ENCODE measurements at places on chromosomes 6 and 20. TPM values are rescaled to one million over a fixed set of nuclear protein-coding genes. Genes with fewer than 3 reads are reported as not detected.
A peak's percentile ranks its signal among the peaks of the same experiment; 100 is the strongest.

DNA sequence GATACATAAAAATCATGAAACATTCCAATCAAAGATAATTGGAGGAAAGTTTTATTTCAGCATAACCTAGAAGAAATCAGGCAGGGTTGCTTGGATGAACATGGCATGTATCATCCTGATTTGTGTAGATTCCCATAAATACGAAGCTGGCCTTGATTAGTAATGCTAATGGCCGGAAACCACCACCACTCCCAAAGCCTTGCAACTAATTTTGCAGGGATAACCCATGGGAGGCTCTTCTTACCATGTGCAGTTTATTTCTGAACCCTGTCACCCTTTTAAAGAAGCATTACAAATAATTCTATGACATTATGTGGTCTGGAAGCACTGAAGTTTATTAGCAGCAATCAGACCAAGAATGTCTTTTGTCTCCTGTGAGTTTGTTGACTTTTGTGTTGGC, 80.8 kb downstream of the AIG1 start:
- DNase-seq: peak; percentile 92

DNA sequence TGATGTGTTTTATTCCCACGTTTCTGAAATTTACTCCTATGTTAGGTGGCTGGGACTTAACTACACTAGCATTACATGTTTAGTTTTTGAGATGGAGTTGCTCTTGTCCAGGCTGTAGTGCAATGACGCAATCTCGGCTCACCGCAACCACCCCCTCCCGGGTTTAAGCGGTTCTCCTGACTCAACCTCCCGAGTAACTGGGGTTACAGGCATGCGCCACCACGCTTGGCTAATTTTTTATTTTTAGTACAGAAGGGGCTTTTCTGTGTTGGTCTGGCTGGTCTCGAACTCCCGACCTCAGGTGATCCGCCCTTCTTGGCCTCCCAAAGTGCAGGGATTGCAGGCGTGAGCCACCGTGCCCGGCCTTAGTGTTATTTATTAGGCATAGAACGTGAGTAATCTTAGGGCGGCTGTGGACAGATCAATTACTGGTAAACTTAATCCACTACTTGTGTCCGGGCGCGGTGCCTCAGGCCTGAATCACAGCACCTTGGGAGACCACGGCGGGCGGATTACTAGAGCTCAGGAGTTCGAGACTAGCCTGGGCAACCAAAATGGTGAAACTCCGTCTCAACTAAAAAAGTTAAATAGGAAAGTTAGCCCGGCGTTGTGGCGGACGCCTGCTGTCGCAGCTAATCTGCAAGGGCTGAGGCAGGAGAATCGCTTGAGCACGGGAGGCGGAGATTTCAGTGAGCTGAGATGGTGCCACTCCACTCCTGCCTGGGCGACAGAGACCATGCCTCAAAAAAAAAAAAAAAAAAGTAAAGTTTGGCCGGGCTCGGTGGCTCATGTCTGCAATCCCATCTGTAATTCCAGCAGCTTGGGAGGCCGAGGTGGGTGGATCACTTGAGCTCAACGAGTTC, 123.7 kb upstream of the BTN3A2 start:
- DNase-seq: peak; percentile 67

The MYBL2 gene
- 8.1 TPM for total RNA-seq

DNA sequence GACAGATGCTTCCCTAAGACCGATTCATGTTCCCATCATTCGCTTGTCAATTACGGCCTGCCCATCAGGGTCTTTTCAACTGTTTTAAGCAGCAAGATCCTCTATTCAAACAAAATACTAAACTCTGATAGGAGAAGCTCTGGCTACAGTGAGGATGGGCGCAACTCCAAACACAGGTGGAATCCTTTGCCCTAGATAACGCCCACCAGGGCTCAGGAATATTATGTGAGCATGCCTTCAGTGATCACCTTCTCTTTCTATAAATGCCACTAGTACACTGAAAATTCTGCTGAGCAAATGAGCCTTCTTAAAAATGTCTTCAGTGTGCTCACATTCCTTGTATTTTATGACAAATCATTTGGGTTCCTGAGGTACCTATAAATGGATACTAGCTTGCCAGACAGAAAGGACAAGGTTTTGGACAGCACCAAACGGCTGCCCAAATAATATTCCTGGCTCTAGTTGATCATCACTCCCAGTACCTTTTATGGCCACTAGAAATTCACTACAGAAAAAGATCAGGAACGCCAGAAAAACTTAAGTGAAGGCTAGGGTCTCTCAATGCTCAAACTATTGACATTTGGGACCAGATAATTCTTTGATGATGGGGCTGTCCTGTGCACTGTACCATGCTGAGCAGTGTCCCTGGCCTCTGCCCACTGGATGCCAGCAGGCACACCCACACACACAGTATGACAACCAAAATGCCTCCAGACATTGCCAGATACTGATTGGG, 13.1 kb downstream of the ZNF217 start:
- peak; percentile 43 for DNase-seq

GRCh38 chr6:144886682-144887081, 601.5 kb downstream of the UTRN start:
- no peak for DNase-seq

- no peak for DNase-seq
Measured at GRCh38 chr20:14848806-14849205, 511.4 kb upstream of the FLRT3 start.

GRCh38 chr20:38298768-38299288, 5.1 kb upstream of the BPI start:
- DNase-seq: peak; percentile 78

DNA sequence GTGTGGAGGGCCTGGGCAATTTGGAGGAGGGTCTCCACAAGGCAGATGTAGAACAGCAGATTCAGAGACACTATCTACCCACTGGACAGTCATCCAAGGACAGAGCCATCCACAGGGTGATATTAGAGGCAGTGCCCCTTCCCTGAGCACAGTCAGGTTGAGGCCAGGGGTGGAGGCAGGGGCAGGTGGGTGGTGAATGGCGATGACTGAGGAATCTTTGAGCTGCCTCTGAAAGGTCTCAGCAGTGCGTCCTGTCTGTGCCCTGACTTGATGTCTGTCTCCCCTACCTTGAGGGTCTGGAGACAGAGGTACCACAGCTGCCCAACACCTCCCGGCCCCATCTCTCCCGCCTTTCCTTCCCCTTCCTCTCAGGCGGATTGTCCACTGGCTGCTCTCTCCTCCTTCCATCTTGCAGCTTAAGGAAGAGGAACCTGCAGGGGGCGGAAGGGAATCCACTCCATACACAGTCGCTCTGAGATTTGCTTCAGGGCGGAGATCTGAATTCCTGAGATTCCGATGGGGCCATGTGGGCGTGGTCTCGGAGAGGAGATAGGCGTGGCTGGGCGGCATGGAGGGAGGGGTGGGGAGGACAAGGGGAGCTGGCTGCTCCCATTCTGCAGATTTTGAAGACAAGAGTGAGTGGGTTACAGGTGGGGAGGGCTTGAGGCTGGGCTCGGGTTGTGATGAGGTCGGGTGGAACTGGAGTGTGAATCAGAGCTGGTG, 1.7 kb downstream of the MUCL3 start:
- peak; percentile 89 for DNase-seq

- DNase-seq: no peak
Measured at GRCh38 chr6:44462797-44463727, 75.6 kb downstream of the CDC5L start.

The DUSP15 gene
- not detected for total RNA-seq

The CALHM5 gene
- 8.2 TPM for total RNA-seq

DNA sequence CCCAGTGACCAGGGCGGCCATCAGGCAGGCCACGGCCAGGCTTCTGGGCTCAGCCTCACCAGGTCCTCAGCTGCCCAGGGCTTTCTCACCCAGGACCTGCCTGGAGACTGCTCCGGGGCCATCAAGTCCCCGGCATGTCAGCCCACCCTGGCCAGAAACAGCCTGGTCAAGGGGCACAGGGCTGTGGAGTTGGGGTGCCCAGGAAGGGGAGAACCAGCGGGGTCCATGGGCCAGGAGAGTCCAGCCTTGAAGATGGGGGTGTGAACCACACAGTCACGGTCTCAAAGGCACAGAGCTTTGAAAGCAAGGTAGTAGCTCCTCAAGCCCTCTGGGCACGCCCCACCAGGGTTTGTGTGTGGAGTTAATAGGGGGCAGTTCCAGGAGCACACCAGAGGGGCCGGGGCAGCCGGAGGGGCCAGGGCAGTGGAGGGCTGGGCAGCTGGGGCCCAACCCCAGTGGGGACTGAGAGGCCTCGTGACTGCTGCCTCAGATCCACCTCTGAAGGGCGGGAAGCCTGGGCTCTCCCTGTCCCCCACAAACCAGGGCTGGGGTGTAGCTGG, 48.0 kb upstream of the BHLHE23 start:
- DNase-seq: no peak

DNA sequence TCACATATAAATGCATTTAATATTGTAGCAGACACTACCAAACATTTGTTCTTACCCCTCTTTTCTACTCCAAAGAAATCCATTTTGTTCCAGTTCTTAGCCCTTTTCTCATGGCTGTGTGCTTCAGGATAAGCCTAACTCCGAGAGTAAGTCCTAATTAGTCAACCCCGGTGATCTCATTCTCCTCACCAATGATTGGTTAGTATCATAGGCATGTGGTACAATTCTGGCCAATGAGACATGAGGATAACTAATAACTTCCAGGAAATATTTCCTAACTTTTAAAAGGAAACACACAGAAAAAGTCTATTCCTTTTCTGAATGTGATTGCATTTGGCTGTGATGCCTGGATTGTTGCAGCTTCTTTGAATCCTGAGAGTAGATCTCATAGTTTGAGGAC, 116.0 kb downstream of the GPR63 start:
- peak; percentile 6 for DNase-seq

DNA sequence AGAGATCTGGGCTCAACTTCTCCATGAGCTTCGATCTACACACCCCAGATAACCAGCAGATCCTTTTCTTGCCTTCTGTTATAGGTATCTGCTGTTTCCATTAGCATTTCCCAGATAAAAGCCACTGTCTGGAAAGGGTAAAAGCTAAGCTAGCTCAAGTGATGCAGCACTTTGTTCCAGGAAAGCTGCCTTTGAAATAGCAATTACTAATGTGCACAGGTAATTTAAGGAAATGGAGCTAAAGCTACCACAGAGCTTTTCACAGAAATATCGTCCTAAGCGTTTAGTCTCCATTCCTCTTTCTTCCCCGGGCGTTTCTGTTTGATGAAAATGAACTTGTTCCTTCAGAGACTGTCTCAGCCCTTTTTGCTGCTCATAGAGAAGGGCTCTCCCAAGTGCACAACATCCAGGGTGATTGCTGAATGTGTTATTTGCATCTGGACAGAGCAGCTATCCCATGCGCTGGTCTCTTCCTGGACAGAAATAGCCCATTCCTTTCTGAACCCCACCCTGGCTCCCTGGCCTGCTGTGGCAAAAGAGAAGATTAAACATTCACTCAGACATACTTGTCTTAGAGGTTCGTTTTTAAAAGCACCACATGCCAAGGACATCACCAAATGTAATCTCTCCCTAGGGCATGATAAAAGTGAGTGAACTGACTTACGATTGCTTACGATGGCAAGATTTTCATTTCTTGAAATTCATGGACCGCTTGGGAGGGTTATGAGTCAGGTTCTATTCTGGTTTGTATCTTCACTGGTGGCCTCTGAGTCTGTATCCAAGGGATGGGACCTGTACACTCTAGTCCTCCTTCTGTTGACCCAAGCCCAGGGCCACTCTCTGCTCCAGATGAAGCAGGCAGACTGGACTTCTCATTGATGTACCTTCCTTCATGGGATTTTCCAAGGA, 429.1 kb upstream of the CDH4 start:
- DNase-seq: no peak

- no peak for DNase-seq
Measured at GRCh38 chr6:166950443-166950821, 5.9 kb downstream of the RNASET2 start.

DNA sequence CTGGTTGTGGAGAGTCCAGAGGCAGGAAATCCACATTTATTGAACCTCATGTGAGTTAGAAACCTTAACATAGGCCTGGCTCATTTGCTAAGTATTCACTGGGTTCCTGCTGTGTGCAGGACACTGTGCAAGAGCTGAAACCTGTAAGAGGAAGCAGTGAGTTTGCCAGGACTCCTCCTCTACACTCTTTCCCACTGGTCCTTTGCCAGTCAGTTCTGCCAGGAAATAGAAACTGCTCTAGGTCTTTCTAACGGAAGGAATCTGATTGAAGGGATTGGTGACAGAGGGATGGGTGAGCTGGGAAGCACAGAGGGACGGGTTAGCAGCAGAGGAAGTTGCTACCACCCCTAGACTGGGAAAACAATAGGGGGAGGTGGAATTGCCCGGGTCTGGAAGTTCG, 234.2 kb upstream of the ECI2 start:
- DNase-seq: peak; percentile 87

DNA sequence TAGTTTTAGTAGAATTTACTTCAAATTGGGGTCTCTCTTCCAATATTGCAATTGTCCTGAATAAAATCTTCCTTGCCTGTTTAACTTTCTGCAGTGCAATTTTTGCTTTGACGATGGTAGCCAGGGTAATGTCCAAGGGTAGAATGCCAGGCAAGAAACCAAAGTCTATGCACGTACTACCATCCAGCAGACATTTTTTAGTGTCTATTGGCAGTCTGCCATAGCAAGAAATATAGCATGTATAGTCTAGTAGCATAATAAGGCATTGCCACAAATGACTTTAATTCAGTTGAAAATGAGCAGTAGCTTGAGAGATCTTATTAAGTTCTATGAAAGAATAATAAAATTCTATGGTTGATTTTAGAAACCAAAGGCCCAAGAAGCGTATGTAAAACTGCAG, 62.3 kb upstream of the KCNQ5 start:
- no peak for DNase-seq

- DNase-seq: peak; percentile 81
Measured at GRCh38 chr20:9616833-9617461, 102.6 kb downstream of the LAMP5 start.

DNA sequence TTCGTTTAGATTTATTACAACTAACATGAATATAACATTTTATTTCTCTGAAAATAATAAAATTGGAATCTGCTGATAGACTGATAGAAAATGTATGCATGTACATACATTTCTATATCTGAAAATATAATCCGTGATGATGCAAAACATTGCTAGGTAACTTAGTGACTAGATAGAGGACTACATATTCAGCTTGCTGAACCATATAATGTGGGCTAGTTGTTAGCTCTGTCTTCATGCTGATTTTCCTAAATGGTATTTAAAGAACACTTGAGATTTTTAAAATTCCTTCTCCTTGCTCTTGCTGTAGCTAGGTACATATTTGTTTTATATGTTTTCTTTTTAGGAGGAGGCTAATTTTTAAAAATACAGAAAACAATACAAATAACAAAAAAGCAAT, 38.4 kb upstream of the TAGAP start:
- no peak for DNase-seq

The COL12A1 gene
- 1,033 TPM for total RNA-seq

GRCh38 chr6:129253727-129254126, 370.8 kb downstream of the LAMA2 start:
- DNase-seq: no peak

GRCh38 chr6:93972791-93973190, 553.4 kb upstream of the EPHA7 start:
- DNase-seq: no peak
